Heart right ventricle (tissue), 16 donors: ENCODE measurements at places on chromosomes 13 and 19. TPM values are rescaled to one million over a fixed set of nuclear protein-coding genes. Genes with fewer than 3 reads are reported as not detected.

- DNase-seq, result no peak
Observed at GRCh38 chr19:35330475-35330874, 1.5 kb downstream of the CD22 start.

DNA sequence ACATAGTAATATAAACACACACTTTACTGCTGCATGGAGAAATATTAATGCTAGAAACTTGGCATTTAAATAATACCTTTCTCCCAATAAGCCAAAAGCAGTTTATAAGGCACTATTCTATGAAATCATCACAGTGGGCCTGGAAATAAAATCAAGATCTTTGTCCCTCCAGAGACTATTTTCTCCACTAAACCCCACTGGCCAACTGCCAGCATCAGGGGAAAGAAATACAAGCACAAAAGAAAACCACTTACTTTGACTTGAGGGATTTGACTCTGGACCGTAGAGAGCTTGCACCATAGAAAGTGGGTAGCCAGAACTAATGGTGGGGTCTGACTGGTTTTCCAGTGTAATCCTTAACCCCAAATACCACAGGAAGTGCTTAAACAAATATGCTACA is 71.9 kb downstream of the DCLK1 start:
- DNase-seq, result no peak

GRCh38 chr13:28967029-28967915 is 147.1 kb downstream of the MTUS2 start:
- no peak for DNase-seq

PSG7 gene
- not detected for polyA plus RNA-seq

CCDC169 gene
- 0.35 TPM for polyA plus RNA-seq

GRCh38 chr19:2035590-2035991 is 15.5 kb downstream of the MKNK2 start:
- no peak for DNase-seq

DNA sequence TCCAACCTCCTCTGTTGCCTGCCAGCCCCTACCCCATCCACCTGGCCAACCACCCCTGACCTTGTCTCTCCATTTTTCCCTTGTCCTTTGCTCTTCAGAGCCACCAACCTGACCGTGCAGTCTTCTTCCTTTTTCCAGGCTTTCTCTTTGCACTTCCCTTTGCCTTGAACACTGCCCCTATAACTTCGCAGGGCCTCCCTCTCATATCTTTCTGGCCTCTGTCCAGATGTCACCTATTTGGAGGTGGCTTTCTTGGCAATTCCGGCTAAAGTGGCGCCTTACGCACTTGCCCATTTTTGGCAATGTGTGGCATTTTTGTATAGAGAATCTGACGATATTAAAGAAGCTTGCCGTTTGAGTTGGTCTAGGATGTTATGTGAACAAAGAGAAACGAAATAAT is 844 bp downstream of the ZNF543 start:
- DNase-seq, result no peak

- no peak for DNase-seq
Observed at GRCh38 chr19:43858174-43858573, 31.1 kb downstream of the ZNF283 start.

DNA sequence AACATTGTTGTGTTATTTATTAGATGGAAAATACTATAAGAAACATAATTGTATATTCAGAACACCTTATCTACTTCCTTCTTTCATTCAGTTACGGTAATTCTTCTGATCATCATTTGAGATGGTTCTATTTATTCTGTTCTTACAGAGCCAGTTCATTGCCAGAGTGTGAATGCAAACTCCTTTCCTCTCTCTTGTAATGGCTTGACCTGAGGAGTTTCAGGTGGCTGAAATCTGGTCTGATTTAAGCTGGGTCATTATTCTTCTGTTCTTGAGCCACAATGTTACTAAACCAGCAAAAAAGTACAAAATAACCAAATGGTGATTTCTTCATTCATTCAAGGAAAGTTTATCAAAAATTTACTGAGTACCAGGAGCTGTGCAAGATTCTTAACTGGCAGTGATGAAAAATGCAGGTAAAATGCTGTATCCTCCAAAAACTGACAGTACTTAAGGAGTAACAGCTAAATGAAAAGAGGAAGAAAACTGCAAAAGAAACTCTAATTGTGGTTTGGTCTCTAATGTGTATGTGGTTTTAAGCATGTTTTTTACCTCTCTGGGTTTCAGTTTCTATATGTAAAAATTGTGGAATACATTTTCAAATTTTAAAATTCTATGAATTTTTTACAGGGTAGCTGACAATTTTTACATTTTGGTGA is 182.4 kb upstream of the UFM1 start:
- DNase-seq, result no peak

DNA sequence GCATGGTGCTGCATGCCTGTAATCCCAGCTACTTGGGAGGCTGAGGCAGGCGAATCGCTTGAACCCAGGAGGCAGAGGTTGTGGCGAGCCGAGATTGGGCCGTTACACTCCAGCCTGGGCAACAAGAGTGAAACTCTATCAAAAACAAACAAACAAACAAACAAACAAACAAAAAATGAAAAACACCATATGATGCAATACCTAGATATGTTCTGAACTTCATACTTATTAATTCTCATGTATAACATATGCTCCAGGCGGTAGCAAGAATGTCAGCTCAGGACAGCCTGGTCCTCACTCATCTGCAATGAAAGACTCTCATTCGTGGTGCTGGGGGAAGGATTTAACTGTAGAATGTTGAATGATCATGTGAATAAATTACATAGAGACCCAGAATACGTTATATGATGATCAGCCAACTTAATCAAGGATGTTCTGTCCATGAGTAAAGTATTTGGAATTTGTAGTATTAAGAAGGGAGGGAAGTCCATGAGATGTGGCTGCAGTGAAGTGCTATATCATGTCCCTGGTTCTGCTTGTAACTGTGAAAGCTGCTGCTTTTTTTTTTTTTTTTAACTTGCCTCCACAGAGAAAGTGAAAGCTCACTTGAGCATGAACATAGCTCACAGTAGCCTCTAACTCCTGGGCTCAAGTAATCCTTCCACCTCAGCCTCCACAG is 206.8 kb downstream of the UQCRFS1 start:
- no peak for DNase-seq

DNA sequence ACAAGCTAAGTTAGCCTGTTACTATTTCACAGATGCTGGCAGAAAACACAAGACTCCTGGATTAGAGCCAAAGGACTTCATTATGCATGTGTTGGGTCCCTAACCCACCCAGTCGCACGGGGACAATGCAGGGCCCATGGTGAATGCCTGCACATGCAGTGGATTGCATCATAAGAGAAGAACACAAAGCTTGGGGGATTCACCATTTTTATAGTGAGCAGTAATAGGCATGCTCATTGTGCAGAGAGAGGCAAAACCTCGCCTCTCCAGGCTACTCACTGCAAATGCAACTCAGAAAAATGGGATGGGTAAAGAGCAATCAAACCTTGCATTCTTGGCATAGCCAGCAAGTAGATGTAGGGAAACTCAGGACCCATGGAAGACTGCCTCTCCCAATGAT is 115.8 kb downstream of the DIAPH3 start:
- DNase-seq, result no peak

FAM124A gene
- 5.2 TPM for polyA plus RNA-seq

RNF225 gene
- polyA plus RNA-seq, result not detected

NCR1 gene
- polyA plus RNA-seq, result not detected

ERICH6B gene
- not detected for polyA plus RNA-seq

PNPLA6 gene
- polyA plus RNA-seq, result 57.0 TPM

DNA sequence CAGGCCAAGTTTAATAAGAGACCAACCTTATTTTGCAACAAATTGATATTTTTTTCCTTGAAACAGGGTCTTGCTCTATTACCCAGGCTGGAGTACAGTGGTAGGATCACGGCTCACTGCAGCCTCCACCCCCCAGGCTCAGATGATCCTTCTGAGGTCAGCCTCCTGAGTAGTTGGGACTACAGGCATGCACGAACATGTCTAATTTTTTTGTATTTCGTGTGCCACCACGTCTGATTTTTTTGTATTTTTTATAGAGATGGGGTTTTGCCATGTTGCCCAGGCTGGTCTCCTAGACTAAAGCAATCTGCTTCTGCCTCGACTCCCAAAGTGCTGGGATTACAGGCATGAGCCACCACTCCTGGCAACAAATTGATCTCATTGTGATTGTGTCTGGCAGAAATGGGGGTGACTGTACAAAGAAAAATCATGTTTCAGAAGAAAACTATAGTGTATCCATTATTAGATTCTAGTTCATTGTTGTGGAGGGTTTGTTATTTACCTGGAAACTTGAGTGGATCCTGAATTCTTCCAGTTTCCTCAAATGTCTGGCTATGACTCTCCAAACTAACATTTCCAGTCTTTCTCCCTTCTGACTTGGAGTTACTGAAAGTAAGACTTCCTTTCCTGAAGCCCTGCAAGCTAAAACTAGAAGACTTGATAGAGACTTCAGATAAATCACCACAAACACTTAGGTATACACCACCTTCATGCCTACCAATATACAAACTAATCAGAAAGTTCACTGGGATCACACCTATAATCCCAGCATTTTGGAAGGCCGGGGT is 17.3 kb upstream of the AKT2 start:
- no peak for DNase-seq

ZIC2 gene
- not detected for polyA plus RNA-seq

ABHD8 gene
- 8.7 TPM for polyA plus RNA-seq
